CD8-positive, alpha-beta memory T cell (primary cell): ENCODE measurements at places on chromosomes 5 and 9. TPM values are rescaled to one million over a fixed set of nuclear protein-coding genes. Genes with fewer than 3 reads are reported as not detected.

- DNase-seq, result no peak
These were observed 203.1 kb downstream of the ROR2 start for GRCh38 chr9:91746904-91747303.

- no peak for DNase-seq
These were observed 28.8 kb downstream of the C5 start for GRCh38 chr9:121021301-121021700.

DNA sequence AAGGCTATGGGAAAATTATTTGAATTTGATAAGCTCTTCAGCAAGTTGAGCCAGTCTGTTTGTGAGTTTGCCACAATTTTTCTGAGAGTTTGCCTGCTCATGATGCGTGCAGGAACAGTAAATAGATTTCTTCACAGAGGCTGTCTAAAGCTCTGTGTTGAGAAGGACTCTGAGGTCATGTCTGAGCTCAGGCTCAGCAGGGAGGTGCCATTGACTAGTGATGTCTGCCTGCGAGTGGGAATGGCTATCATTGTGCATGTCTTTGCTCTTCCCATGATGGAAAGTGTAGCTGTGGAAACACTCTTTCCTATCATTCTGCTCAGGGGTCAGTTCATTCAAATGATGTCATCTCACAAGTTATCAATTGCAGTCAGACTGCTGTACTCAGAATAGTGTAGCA lies 142.8 kb downstream of the RASEF start:
- no peak for DNase-seq

- DNase-seq, result no peak
These were observed 109.3 kb downstream of the UHRF2 start for GRCh38 chr9:6522263-6522662.

MIGA2 gene
- 38.8 TPM for total RNA-seq

- DNase-seq, result no peak
These were observed 52.2 kb downstream of the ABHD17B start for GRCh38 chr9:71858812-71859211.

GRCh38 chr9:33142535-33142934 lies 24.6 kb downstream of the B4GALT1 start:
- peak; percentile 36 for DNase-seq

- no peak for DNase-seq
These were observed 14.3 kb upstream of the PDCD6 start for GRCh38 chr5:257148-257547.

GRCh38 chr5:111505096-111505495 lies 7.2 kb downstream of the STARD4 start:
- no peak for DNase-seq

DNA sequence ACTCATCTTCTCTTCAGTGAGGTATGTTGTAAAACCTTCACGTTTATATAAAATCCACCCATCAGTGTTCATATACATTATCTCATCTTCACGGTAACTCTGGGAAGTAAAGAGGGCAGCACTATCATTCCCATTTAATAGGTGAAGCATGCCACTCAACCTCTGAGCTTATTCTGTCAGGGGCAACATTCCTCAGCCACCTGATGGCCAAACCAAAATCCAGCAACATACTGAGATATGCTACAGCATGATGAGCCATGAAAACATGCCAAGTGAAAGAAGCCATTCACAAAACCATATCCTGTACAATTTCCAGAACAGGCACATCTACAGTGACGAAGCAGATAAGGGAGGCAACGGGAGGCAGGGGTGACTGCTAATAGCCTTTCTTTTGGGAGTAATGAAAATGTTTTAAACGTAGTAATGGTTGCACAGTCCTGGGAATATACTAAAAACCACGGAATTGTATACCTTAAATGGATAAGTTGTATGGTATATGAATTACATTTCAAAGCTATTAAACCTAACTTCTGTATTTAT lies 167.4 kb downstream of the TSSK1B start:
- no peak for DNase-seq

DDX4 gene
- total RNA-seq, result not detected

- no peak for DNase-seq
These were observed 18.2 kb upstream of the CARD19 start for GRCh38 chr9:93077811-93078210.

DNA sequence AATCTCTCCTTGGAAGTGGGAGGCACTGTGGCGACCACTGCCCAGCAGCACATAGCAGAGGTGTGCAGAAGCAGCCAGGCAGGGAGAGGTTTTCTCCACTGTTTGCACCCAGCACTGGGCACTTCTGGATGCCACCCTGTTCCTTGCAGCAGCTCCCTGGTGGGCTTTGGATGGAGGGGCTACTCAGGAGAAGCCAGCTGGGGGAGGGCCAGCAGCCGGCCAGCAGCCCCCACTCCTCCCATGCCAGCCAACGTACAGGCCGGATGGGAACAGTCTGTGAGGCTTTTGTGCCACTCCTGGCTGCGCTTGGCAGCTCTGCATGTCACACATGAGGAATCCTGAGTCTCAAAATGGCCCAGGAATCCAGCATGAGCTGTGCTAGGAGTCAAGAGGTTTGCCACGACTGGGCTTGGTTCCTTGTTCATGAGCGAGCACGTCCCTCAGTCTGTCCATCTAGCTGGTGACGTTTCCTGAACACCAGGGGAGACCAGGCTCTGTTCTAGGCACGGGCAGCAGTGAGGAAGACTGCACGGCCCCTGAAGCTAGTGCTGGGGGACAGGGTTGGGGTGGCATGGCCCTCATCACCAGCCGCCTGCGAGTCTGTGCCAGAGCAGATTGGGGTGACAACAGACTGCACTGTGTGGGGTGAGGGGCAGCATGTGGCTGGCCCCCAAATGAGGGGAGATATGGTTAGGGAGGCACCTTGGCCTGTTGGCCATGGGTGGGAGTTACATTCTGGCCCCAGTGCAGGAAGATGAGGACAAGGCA lies 10.1 kb downstream of the PHF2 start:
- DNase-seq, result no peak

IL9 gene
- 13.0 TPM for total RNA-seq

SPOCK1 gene
- not detected for total RNA-seq
